Stimulated activated CD8-positive, alpha-beta memory T cell treated with anti-CD3 and anti-CD28 coated beads, Interleukin-7, amount 100 ng/mL, for 1 hour (primary cell): ENCODE measurements at places on chromosomes 1 and 21.

- no peak for DNase-seq
These were observed 3.1 kb downstream of the RNF207 start for GRCh38 chr1:6208723-6209660.

DNA sequence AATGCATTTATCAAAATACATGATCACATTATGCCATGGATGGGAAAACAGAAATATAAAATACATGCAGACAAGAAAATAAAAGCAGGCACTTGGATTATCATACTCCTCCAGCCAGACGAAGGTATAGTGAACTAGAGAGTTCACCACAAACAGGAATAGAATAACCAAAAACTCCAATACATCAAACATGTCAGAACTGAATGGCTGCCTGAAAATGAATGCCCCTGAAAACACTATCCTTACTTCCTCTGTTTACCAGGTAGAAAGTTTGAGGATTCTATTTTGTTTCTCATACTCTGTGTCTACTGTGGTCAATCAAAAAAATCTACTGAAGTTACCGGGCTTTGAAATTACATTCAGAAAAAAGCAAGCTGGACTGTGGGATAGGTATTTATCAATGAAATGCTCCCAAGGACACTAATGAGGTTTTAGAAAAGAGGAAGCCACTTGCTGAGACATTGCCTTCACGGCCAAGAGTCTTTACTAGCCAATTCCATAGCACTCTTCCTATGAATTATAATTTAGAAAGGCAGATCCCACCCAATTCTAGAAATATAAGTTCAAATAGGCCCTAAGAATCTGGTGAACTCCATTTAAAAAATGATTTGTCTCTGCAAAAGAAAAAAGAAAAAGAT is 197.7 kb downstream of the SMYD3 start:
- no peak for DNase-seq

DNA sequence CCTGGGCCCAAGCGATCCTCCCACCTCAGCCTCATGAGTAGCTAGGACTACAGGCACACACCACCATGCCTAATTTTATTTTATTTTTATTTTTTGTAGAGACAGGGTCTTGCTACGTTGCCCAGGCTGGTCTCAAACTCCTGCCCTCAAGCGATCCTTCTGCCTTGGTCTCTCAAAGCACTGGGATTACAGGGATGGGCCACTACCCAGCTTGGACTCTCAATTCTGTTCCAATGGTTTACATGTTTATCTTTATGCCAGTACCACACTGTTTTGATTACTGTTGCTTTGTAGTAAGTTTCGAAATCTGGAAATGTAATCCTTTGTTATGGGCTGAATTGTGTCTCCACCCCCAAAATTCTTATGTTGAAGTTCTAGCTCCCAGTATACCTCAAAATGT is 88.4 kb upstream of the TARDBP start:
- no peak for DNase-seq

DNA sequence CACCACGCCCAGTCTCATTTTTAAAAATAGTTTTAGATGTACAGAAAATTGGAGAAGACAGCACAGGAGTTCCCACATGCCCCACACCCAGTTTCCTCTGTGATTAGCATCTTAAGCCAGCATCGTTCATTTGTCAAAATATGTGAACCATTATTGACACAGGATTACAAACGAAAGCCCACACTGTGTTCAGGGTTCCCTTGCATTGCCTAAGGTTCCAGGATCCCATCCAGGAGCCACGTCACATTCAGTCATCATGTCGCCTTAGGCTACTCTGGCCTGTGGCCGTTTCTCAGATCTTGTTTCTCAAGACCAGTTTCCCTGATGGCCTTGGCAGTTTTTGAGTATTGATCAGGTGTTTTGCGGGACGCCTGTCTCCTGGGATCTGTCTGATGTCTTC is 34.7 kb upstream of the TNFRSF1B start:
- no peak for DNase-seq

DNA sequence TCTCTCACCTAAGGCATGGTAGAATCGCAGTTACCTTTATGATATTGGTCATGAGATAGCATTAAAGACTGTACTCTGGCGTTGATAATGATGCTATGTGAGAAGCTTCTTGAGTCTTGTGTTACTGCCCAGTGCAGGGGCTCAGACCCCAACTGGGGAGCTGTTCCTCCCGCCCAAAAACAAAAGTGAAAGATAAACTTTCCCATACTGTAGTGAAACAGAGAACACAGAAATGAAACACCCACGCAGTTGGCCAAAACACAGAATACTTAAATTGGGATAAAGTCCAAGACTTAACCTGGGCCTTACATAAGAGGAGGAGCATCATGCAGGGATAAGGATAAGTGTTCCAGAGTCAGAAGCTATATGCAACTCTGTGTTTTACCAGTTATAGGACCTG is 130.6 kb downstream of the HHIPL2 start:
- DNase-seq, result no peak

DNA sequence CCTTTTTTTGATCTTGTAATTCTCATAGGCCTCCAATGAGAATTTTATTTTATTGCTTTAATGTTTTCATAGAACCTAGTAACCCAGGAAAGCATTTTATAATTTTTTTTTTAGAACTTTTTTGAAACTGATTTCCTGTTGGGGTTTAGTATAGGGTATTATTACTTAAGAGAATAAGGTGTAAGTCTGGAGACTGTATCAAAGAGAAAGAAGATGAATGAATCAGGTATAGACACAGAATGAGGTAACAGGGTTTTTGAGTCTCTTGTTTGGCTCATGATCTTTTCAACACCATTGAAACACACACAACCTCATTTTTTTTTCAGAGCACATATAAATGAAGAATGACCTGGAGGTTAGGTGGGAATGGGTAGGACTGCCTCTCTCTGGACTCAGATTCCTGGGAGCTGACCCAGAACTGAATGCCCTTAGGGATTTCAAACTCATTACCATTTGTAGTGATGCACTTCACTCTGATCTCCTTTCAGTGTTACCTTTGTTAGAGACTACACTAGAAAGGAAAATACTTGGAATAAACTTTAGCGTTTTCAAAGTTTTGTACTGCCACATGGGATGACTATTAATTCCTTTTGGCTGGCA is 51.0 kb downstream of the EPB41 start:
- no peak for DNase-seq

GRCh38 chr1:84217239-84217638 is 73.2 kb downstream of the PRKACB start:
- no peak for DNase-seq
